Substantia nigra (tissue), 51 donors: ENCODE measurements at places on chromosomes 5 and 9.

DNA sequence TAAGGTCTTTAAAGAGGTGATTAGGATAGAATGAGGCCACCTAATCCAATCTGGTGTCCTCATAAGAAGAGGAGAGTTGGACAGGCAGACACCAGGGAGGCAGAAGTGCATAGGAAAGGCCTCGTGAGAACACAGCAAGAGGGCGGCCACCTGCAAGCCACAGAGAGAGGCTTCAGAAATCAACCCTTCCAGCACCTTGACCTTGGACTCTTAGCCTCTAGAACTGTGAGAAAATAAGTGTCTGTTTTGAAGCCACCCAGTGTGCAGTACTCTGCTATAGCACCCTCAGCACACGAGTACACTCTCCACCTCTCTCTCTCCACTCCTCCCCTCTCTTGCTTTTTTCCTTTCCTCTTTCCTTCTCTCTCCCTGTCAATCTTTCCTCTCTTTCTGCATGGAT lies 26.8 kb downstream of the NIPAL4 start:
- DNase-seq, result no peak

- DNase-seq, result no peak
These were observed at the start of gene SHISAL2B for GRCh38 chr5:64690417-64691151. TSS of gene SHISAL2B (plus strand) at chr5:64690503. CDS start at chr5:64690624, 121 bp downstream.

- no peak for DNase-seq
These were observed 162.8 kb downstream of the KCTD16 start for GRCh38 chr5:144333336-144333920.

DNA sequence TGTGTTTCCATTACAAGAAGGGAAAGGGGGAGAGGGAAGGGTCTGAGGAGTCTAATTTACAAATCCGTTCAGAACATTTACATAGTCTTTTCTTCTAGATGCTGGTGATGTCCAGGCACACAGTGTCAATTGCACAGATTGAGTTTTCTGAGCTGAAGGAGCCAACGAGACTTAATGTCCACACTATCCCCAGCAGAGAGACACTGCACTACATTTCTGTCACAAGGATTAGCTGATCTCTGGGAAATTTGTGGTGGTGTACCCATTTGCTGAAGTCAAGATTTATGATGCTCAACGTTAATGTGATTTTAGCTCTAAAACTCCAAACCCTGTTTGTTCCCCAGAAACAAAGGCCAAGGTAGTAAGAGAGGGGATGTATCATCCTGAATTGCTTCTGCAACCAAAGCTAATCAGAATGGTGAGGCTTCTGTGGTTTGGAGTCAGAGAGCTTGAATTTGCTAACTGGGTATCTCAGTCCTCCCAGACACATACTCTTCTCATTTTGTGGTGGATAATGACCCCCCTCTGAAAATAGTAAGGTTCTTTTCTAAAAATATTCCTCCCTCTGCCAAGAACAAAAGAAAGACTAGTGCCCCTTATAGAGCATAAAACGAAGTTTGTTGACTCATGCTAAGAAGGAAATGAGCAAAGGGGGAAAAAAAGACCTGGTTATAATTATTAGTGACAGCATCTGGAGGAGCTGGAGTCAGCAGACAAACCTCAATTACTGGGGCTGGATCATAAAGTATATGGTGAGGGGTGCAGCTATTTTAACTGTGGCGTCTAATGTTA lies 416.9 kb downstream of the PSAT1 start:
- no peak for DNase-seq

DNA sequence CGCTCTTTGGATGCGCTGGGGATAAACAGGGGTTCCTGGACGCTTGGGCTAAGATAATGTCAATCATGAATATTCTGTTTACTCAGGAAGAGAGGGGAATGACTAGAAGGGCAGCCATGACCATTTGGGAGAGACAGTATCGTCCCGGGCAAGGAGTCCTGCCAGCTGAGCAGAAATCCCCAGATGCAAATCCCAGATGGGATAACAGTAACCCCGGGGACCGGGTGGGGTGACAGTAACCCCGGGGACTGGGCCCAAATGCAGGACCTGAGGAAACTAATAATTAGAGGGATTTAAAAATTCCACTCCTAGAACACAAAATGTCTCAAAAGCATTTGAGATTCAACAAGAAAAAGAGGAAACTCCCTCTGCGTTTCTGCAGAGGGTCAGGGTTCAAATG lies 189.0 kb upstream of the PPP1R26 start:
- DNase-seq, result no peak

DNA sequence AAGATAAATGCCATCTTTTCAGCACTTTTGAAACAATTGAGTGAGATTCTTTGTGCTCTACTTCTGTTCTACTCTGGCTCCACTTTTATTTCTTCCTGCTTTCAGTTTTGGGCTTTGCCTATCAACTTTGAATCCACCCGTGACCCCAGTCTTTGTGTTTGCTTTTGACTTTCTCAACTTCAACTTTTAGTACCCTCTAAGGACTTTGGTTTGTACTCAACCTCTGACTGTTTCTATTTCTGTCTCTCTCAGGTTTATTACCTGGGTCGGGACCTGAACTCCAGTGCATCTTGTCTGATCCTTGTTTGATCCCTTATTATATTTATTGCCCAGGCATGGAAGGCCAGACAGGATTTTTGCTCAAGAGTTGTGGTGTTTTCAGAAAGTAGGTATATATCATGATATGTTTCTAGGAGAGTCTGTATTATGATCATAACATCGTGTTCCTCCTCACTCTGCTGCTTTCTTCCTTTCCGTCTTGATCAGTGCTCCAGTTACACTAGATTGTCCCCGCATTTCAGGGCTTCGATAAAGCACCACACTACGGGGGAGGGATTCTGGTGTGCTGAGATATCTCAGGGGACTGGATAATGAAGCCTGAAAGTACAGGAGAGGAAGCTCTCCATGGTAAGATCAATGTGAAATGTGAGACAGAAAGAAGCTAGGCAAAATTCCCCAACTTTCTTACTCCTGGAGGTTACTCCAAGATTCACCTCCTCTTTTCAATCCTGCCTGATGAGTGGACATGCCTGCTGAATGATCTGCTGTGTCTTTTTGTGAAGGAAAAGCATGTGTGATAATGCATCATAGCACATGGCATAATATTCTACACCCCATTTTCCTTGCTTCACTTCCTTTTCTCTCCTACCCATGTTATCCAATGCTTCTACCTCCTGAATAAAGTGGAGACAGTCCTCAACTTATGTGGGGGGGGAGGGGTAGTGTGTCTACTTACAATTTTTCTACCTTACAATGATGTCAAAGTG lies 155.5 kb upstream of the GRIN3A start:
- no peak for DNase-seq

DNA sequence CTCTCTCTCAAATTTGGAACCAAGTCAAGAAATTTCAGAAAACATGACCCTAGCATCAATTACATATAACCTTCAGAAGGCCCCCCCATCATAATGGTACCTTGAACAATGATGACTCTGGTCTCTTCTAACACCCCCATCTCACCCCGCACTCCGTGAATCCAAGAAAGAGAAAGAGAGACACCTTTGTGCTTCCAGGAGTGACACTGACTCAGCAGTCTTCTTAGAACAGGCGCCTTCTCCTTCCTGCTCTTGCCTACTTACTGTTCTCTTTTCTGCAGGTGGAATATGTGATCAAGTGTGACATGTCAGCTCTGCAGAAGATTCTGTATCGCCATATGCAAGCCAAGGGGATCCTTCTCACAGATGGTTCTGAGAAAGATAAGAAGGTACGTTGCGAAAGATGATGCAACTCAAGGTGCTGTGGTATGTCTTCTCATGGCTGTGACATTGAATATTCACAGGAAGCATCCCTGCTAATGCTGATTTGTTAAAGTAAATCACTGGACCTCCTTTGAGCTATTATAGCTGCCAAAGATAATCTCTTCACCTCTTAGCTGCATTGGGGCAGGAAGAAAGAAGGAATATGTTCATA lies 81.3 kb downstream of the SMARCA2 start:
- DNase-seq, result no peak

GRCh38 chr5:2158767-2159166 lies 276.0 kb upstream of the IRX4 start:
- DNase-seq, result no peak

GRCh38 chr5:169106911-169107706 lies 193.8 kb downstream of the SLIT3 start:
- DNase-seq, result no peak

DNA sequence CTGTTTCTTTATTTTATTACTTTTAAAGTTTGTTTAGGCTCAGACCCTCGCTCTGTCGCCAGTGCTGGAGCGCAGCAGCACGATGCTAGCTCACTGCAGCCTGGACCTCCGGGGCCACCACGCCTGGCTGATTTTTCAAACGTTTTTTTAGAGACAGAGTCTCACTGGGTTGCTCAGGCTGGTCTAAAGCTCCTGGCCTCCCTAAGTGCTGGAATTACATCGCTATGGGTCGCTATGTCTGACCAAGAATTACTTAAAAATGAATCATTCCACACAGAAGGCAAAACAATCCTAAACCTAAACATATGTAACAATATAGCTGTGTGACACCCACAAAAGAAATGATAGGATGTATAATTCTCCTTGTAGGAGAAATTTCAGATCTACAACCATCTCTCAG lies 86.9 kb upstream of the SIMC1 start:
- no peak for DNase-seq

DNA sequence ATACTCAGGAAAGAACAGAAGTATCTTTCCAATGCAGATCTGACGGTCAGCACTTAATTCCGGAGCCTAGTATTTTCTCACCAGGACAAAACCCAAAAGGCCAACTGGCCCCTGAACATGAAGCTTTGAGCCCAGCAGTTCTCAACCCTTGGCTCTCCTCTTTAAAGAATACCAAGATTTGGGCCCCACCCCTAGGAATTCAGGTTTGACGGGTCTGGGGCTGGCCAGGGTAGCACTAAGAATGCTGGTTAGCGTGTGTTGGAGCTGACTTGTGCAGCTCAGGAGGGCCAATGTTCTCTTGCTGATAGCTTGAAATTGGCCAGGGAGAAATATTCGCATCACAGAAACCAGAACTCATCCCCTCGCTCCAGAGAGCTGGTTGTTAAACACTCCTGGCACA lies 88.3 kb upstream of the PTCH1 start:
- no peak for DNase-seq

DNA sequence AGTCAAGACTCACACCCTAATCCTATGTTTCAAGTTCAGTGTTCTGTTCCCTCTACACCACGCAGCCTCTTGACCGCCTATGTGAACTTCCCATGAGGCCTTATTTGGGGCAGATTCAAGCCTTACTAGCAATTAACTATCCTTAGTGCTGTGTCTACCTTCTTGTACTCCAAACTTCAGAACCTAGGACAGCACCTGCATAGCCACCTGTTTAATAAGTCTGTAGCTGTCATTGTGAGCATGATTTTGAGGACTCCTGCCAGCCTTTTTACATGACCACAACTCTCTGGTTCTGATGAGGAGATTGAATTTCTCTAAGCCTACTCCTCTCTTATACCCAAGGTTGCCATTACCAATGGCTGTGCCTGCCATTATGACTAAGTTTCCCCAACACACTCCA lies 50.8 kb upstream of the PCSK1 start:
- DNase-seq, result no peak

- no peak for DNase-seq
These were observed 98.2 kb downstream of the DPYSL3 start for GRCh38 chr5:147411359-147412319.
